ENCODE measurements at places on chromosomes 16 and 17.

DNA sequence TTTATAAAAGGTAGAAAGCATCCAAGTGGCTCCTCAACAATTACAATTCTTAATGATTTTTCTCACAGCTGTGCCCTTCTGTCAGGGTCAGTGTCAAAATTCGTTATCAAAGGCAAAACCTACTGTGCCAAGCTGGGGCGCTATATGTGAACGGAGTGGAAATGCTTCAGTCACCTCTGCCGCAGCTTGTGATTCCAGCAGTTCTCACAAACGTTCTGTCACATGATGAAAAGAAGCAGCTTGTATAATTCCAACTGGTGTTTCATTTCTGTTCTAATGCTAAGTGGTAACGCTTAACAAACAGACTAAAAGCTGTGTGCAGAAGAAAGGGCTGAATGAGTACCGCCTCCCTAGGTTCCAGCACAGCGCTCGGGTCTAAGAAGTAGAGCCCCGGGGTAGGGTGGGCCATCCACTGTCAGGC is 14.2 kb downstream of the PLD6 start:
- no peak for DNase-seq

- peak; percentile 40 for DNase-seq
Measured at GRCh38 chr17:18246880-18247612, 11.5 kb downstream of the FLII start.

- DNase-seq: no peak
Measured at GRCh38 chr16:79849119-79849518, 248.6 kb upstream of the MAF start.

DNA sequence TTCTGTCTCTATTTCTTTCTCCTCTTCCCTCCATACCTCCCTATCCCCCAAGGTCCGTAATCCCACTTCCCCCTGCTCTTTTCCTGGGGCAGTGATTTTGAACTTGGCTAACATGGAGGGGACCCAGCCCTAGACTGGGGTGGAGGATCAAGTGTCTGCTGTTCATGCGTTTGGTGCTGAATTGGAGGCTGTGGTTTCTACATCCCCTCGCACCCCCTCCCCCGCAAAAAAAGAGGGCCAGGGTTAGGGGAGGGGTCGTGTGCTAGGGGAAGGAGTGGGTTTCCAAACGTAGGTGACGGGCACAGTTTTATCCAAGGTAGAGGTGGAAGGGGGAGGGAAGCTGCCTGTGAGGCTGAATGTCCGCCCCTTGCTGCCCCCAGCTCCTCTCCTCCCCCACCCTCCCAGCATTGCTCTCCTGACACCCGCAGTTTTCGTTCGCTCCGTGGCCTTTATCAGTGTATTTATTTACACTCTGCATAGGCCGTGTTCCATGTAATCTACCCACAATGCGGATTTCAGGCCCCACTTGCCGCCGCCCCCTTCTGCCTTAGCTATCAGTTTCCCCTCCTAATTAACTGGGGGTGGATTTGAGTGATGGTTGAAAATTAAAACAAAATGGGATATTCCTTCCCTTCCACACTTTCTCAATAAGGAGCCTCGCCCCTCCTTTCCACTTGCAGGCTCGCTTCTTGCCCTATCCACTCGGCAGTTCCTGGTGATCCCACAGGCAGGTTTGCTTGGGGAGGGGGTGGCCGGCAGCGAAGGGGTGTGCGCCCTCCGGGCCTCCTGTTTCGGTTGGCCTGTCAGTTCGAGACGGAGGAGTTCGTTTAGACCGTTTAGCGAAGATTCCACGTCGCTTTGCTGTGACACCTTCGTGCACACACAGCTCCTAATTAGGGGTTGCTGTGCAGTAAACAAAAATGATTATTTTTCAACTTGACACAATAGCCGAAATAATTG is 2.0 kb downstream of the GNAO1 start:
- DNase-seq: no peak

GRCh38 chr17:82230609-82231311 is 1.9 kb downstream of the SLC16A3 start:
- peak; percentile 93 for DNase-seq

DNA sequence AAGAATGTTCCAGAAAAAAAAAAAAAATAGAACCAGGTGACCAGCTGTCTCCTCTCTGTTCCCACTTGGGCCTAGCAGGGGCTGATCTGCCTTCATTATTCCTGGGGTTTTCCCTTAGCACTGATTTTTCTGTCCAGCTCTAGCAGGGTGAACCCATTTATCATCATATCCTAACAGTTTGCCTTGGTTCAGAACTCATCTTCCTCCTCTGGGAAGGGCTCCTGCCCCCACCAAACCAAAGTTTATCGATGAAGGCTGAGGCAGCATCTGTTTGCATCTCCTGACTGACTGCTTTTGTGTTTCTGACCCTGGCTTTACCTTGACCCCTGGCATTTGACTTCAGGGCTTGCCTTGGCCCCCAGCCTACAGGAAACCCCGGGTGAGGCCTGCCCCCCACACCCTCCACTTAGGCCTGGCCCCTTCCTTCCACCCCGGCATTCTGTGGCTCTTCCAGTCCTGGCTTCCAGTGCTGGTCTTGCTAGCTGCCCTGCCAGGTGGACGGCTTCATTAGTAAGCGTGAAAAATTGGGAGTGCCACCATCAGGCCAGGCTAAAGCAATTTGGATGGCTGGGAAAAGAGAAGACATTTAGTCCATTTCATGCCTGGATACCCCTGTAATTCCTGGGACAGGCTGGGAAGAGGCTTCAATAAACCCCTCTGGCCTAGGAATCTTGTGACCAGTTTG is 164.9 kb downstream of the CCDC182 start:
- DNase-seq: no peak

- DNase-seq: no peak
Measured at GRCh38 chr16:78675312-78675711, 575.9 kb downstream of the WWOX start.

- DNase-seq: no peak
Measured at GRCh38 chr16:72203401-72203800, 31.4 kb upstream of the PMFBP1 start.

DNA sequence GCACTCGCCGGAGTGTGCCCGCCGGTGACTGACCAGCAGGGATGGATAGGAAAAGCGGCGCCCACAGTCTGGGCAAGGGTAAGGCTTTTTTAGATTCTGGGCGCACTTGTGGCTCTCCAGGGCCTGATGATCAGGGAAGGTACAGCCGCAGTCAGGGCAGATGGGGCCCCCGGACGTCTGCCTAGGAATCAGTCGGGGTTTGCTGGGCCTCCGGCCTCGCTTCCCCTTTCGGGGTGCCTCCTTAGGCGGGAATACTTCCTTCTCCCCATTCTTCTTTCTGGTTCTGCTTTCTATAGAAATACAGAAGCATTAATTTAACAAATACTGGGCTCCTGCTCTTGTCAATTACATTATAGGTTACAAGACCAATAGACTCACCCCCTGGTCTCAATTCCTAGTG is 5.0 kb downstream of the ZNF689 start:
- peak; percentile 19 for DNase-seq

DNA sequence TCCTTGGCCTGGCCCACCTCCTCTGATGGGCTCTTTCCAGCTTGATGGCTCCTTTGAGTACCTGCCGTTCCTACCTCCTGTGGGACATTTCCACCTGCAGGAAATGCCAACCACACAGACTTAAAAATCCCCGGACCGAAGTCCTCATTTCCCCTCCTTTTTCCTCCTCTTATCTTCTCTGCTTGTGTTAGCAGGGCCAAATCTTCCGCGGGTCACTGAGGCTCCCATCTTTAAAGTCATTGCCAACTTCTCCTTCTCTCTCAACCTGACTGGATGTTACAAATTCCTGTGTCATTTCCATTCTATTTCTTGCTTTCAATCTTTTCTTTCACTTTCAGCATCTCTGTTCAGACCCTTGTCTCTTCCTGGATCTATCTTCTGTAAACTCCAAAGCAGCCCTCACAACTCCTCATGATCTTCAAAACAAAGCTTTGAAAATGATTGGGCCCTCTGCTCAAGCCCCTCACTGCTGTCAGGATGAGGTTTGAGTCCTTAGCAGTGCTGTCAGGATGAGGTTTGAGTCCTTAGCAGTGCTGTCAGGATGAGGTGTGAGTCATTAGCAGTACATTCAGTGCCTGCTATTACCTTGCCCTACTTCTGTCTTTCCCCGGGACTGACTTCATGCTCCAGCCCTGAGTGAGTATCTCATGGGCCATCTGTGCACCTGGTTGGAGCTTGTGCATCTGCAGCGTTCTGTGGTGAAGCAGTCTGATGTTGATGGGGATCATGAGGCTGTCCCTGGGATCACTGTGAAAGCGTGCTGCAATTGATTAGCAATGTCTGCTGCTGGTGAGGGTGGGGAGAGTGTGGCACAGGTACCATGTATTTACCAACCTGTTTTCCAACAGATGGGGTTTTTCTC is 100.1 kb downstream of the IRF8 start:
- DNase-seq: no peak

GRCh38 chr16:1184156-1184868 is 31.4 kb downstream of the CACNA1H start:
- no peak for DNase-seq

- DNase-seq: peak; percentile 63
Measured at GRCh38 chr17:2238432-2239169, 65.0 kb downstream of the SMG6 start.

DNA sequence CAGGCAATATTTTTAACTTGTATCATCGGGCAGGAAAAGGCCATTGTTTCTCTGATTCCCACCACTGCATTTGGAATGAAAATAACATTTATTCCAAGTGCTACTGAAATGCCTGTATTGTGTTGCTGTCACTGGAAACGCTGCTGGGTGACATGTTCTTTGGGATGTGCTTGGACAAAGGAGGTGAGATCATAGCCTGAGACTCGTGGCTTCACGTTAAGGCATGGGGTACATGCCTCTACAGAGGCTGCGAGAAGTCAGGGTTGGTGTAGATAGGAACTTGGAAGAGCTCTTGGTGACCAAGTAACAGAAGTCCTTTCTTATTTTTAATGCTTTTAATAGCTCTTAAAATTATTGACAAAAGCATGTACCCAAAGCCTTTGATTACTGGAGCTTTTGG is 58.8 kb upstream of the MAF start:
- no peak for DNase-seq

DNA sequence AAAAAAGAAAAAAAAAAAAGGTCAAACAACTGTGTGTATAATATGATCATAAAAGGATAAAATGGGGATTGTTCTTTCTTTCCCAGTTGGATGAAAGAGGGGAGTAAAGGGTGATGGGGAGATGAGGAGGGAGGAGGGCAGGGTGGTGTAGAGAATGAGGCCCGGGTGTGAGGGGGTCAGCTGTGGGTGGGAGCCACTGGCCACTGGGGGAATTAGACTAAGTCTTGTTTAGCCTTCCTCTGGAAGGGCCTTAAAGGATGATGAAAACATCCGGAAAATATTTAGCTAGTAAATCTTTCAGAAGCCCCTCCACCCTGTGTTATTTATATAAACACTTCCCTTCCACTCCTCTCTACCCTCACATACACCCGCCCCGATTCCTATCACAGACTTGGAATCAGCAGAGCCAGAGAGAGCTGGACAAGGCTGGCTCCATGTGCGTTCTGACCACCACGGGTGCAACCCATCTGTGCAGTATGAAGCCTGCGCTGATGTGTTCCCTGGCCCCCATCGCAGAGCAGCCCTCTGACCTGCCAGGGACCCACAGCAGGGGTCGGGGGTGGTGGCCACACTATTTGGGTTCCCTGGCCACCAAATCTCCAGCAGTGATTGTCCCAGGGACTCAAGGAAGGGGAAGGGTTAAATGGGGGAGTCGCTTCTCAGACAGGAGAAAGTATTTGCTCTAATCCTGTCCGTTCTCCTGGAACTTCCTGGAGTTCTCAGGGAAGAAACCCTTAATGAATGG is 72.7 kb downstream of the GAS7 start:
- DNase-seq: peak; percentile 86

DNA sequence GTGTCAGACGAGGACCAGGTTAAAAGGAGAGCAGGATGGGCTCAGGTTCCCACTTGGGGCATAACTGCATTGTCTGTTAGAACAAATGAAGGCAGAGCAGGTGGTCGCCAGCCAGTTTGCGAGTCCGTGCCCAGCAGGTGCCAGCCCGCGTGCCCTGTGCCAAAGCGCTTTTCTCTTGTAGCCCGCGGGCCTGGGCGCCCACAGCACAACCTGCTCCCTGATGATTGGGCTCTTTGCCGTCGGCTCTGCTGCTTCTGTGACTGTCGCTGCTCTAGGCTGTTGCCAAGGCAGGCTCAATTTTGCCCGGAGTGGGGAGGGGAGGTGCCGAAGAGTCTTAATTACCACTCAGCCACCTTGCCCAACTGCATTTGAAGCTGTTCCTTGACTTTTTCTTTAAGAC is 21.1 kb downstream of the KNOP1 start:
- DNase-seq: no peak

DNA sequence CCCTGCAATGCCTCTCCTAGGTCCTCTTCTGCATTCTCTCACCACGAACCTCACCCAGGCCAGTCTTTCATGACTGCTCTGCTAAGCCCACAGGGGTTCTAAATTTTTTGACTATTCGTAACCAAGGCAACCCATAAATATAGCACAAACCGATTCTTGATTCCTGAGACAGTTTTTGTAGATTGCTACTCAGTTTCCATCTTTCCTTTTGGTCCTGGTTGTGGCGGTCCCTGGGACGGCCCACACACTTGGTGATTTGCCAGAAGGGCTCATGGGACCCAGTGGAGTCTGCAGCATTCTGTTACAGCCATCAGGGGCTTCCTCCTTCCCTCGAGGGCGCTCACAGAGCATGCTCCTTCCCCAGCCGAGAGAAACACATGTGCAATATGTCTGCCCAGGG is 23.4 kb upstream of the MGAT5B start:
- DNase-seq: no peak

DNA sequence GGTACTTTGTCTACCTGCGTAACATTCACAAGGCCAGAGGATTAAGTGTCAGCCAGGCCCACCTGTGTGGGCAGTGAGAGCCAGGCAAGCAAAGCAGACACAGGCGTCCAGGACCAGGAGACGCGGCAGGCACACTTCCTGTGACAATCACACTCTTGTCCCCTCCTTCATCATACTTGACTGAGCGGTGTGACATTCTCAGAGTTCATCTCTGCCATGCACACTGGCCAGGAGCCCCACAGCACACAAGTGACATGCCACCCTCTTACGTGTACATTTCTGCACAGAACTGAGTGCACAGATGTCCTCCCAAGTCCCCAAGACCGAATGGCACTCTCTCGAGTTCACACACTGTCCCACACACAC is 8.7 kb downstream of the PPP1R9B start:
- DNase-seq: no peak

GRCh38 chr16:87344165-87344930 is 27.2 kb upstream of the C16orf95 start:
- no peak for DNase-seq

DNA sequence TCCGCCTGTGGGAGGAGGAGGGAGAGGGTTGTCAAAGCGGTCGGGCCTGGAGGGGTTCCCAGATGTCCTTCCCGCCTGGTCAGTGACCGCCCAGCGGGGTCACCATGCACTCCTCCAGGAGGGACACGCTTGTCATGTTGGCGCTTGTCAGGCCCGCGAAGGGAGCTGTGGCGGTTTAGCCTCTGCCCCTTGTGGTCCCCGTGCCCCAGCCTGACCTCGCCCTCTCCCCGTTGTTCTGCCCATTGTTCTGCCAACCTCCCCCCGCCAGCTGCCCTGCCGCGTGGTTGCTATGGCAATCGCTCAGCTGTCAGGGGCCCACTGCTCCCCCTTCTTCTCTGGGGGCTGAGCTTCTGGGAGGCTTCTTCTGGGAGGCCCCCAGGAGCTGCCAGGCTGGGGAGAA is 146.4 kb upstream of the CIBAR2 start:
- DNase-seq: peak; percentile 44
